ENCODE measurements at places on chromosomes 4 and X. TPM values are rescaled to one million over a fixed set of nuclear protein-coding genes. Genes with fewer than 3 reads are reported as not detected.

- DNase-seq = no peak
Measured at GRCh38 chrX:153875391-153876111, 10.4 kb downstream of the L1CAM start.

- no peak for DNase-seq
Measured at GRCh38 chr4:15376594-15376993, 51.2 kb upstream of the C1QTNF7 start.

TKTL2 gene
- total RNA-seq = not detected

DNA sequence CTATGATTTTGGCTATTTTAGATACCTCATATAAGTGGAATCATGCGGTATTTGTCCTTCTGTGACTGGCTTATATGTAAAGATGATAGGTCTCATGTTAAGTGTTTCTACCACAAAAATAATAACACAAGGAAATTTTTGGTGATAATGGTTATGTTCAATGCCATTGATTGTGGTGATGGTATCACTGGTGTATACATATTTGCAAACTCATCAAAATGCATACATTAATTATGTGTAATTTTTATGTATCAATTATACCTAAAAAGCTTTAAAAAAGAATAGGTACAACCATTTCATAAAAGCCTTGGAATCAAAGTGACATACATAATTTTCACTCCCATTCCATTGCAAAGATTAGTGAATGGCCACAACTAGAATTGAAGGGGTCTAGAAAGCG lies 178.3 kb upstream of the FMR1 start:
- DNase-seq = no peak

GRCh38 chr4:173492315-173492714 lies 37.7 kb downstream of the HAND2 start:
- no peak for DNase-seq

HEPH gene
- 0.29 TPM for total RNA-seq

DNA sequence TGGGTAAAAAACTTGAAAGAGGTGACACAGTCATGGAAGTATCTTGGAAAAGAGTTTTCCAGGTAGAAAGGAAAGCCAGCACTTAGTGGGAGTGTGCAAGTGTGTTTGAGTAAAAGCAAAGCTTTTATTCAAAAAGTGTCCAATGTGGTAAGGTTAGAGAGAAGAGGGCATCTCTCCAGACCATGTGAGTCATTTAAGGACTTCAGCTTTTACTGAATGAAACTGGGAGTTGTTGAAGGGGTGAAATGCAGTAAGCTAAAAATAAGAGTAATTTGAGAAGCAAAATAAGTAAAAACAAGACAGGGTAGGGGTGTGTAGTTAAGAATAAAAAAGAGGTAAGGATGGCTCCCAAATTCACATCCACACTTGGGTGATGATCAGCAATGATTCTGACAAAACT lies 238.9 kb downstream of the SLC7A11 start:
- DNase-seq = no peak

DNA sequence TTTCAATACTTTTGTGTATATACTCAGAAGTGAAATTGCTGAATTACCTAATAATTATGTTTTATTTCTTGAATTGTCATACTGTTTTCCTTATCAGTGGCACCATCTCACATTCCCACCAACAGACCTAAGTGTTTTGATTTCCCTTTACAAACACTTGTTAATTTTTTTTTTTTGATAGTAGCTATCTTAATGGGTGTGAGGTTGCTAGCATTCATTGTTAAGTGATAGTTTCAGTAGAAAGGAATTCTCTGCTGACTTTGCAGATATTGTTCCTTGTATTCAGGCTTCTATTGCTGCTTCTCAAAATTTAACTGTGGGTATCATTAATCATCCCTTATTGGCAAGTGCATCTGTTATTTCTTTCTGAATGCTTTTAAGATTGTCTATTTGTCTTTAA lies 927.5 kb upstream of the SLIT2 start:
- DNase-seq = no peak

DNA sequence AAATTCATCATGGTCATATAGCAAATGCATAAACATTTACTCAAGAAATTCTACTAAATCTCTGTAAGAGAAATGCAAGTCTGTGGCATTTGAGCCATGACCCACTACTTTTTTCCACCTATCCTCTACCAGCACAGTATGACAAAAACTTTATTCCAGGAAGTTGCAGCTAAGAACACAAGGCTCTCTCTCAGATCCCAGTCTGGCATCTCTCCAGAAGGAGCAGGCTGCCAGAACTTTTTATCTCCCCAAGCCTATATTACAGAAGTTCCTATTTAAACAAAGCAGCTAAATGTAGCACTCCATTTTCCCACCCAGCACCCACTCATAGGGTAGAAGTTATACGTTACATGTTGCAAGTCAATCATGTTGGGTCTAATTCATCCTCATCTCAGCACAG lies 49.3 kb upstream of the EPGN start:
- DNase-seq = peak; percentile 19

MOB1B gene
- 23.3 TPM for total RNA-seq

DNA sequence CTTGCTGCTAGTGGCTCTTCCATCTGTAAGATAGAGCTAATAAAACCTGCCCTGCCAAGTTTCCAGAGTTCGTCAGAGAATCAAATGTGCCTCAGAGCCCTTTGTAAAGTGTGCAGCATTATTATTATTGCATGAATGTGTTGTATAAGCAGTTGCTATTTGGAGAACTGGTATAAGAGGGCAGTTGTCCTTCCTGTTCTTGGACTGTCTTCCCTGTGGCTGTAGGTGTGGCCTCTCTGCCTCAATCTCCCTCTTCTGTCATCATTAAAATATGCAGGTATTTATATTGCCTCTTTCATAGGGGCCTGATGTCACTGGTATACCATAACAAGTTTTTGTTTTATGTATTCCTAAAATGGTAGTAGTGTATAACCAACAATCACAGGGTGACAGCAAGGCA lies 3.8 kb downstream of the MTM1 start:
- DNase-seq = no peak

- no peak for DNase-seq
Measured at GRCh38 chr4:101807351-101807750, 16.8 kb downstream of the BANK1 start.

- DNase-seq = no peak
Measured at GRCh38 chr4:12712648-12713339, 771.3 kb downstream of the RAB28 start.

GRCh38 chr4:8101213-8102075 lies 57.2 kb downstream of the ABLIM2 start:
- peak; percentile 64 for DNase-seq

GRCh38 chr4:176792326-176793059 lies at the start of gene VEGFC:
TSS of gene VEGFC (minus strand) at chr4:176792922. CDS start at chr4:176792311, 611 bp downstream.
- peak; percentile 74 for DNase-seq

GRCh38 chr4:38489924-38490639 lies 173.9 kb upstream of the KLF3 start:
- peak; percentile 94 for DNase-seq

DNA sequence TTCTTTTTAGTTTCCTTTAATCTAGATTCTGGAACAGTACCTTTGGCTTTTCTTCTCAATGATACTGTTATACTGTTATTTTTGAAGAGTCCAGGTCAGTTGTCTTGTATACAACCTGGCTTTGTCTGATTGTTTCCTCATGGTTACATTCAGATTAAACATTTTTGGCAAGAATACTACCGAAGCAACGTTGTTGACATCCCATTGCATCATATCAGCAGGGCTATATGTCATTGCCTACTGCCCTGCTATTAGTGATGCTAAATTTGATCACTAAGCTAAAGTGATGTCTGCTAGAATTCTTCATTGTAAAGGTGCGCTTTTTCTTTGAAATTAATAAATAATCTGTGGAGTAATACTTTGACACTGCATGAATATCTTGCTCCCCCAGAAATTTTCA lies 5.8 kb upstream of the ATP1B4 start:
- DNase-seq = no peak

DNA sequence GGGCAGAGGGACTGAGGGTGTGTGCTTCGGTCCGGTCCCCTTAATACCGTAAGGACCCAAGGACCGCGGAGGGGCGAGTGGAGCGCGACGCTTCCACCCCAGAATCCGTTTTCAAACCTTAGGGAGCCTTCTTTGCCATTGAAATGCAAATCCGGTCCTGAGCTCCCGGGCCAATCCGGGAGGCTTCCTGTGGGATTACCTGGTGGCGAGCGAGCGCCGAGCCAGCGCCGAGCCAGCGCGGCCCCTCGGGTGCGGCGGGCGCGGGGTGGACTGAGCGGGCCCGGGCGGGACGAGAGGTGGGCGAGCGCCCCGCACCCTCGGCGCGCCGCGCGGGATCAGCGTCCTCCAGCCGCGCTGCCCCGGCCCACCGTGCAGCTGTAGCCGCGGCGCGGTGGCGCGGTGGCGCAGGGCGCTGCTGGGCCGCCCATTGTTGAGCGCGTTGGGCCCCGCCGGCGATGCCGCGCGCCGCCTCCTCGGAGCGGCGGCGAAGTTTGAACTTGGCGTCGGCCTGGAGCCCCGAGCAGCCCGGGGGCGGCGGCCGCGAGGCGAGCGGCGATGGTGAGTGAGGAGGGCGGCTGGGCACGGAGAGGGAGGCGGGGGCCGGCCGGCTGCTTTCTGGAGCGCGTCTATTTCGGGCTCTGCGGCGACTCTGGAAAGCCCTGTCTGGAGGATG lies 208.7 kb downstream of the SOWAHB start:
- DNase-seq = no peak

Data from SK-MEL-5 (cell line).